K562 (cell line): ENCODE measurements at places on chromosomes 16 and 17. TPM values are rescaled to one million over a fixed set of nuclear protein-coding genes. Genes with fewer than 3 reads are reported as not detected.
A peak's percentile ranks its signal among the peaks of the same experiment; 100 is the strongest.

DNA sequence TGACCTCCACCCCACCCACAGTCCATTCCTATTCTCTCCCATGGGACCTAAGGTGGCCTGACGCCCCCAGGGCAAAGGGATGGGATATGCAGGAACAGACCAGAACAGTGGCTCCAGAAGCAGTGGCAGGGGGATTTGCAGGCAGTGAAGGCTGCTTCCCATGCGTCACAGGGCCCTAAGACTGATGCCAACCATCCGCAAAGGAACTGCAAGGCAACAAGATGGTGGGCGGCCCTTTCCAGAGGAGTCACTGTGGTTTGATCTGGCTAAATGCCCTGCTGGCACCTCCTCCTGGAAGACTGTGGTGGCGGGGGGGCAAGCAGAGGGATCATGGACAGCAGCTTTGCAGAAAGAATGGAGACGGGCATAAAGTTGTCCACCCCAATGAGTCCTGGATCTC, 4.4 kb upstream of the SLC39A11 start:
- H3K4me1 ChIP-seq, result peaks cover under 1% of the 10 kb centered on the region; the same call in 1 of the 3 replicates
- H3K27me3 ChIP-seq, result peaks cover 21% of the 10 kb centered on the region
- H3K4me3 ChIP-seq, result no peak overlapping the region
- DNase-seq, result no peak
- no peaks in the 10 kb centered on the region for H3K36me3 ChIP-seq
- H3K27ac ChIP-seq, result no peak overlapping the region

Gene CCDC182
- total RNA-seq, result not detected in 2 replicates

DNA sequence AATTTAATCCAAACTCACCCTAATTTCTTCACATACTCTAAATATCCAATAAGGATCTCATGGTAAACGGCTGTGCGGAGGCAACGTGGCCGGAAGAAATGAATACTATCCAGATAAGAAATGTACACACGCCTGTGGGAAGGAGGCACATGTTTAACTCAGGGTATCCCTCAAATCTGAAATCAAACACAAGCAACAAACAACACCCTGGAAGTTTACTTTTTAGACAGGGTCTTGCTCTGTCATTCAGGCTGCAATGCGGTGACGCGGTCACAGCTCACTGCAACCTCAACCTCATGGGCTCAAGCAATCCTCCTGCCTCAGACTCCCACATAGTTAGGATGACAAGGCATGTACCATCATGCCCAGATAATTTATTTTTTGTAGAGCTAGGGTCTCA, 21.2 kb upstream of the TRAP1 start:
- H3K4me1 ChIP-seq, result no peaks in the 10 kb centered on the region
- H3K4me3 ChIP-seq, result no peak overlapping the region
- no peak overlapping the region for H3K27ac ChIP-seq

Gene CDK12
- 63.7 and 65.6 TPM in 2 replicates for total RNA-seq

GRCh38 chr17:56141046-56141839, 12.0 kb upstream of the ANKFN1 start:
- no peak for DNase-seq
- no peak overlapping the region for H3K27ac ChIP-seq
- no peaks in the 10 kb centered on the region for H3K27me3 ChIP-seq
- H3K36me3 ChIP-seq, result no peaks in the 10 kb centered on the region

DNA sequence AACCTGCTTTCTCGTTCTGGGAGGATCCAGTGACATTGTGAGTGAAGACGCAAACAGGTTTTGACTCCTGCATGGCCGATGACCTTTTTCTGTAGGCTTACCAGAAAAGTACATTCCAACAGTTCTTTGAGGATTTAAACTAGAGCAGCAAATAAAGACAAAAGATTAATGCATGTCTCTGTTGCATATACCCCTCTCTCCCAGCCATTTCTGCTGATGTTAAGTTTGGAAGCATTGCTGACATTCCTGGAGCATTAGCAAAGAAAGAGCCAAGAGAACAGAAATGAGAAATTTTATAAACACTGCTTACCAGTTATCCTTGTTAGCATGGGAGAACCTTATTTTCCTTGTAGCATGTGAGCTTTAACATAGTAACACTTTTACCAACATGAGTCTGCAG, 49.3 kb downstream of the SIAH1 start:
- no peaks in the 10 kb centered on the region for H3K4me1 ChIP-seq
- H3K36me3 ChIP-seq, result peaks cover 58% of the 10 kb centered on the region; the same call in 2 of the 3 replicates
- no peaks in the 10 kb centered on the region for H3K27me3 ChIP-seq
- DNase-seq, result no peak
- no peak overlapping the region for H3K27ac ChIP-seq

DNA sequence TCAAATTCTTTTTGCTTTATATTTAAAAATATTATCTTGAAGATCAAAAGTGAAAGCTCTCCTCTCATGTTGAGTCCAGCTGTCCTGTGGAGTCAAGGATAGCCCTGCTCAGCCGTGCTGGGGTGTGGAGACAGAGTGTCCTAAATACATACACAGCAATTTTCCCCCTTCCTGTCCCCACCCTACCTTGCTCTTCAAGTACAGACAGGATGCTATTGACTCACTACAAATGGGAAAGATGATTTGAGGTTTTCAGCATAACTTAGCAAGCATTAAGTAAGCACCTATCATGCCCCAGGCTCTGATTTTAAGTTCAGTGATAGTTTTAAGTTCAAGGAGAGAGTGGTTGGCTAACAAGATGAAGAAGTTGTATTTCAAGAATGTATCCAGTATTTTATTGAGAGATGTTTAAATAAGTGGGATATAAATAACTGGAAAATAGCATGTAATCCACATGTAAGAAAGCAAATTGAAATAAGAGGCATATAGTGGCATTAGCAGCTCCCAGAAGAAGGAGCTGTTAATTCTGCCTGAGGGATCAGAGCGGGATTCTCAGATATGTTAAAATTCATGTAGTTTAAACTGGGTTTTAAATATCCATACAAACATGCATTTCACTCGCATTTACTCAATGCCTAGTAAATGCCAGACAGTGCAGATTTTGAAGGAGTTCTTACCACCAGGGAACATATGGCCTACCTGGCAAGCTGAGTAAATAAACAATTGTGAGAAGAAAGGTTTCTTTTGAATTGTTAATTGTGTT, 183.5 kb upstream of the ANKFN1 start:
- no peak overlapping the region for H3K27ac ChIP-seq
- no peak overlapping the region for H3K4me3 ChIP-seq
- H3K27me3 ChIP-seq, result no peaks in the 10 kb centered on the region; the same call in 1 of the 2 replicates
- no peaks in the 10 kb centered on the region for H3K4me1 ChIP-seq
- H3K36me3 ChIP-seq, result no peaks in the 10 kb centered on the region

Gene LDHD
- 0.69 and 0.83 TPM in 2 replicates for total RNA-seq

Gene CX3CL1
- 0.09 and 0.16 TPM in 2 replicates for total RNA-seq

Gene GSG1L
- not detected in 2 replicates for total RNA-seq

DNA sequence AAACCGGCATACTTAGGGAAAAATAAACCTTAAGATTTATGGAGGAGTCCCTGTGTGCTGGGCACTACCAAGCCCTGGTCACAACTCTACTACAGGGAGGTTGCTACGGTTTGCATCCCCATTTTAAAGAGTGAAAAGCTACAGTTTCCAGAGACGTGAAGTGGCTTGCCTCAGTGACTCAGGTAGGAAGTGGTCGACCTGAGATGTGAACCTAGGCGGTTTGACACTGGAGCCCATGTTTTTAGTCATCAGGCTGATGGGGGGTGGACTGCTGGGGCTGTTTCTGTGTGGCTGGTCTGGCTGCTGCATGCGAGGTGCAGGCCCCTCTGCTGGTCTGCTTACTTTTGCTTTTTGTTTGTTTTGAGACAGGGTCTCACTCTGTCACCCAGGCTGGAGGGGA, 6.6 kb downstream of the COX6A2 start:
- peaks cover 3% of the 10 kb centered on the region; the same call in 1 of the 2 replicates for H3K4me1 ChIP-seq
- H3K27ac ChIP-seq, result no peak overlapping the region
- DNase-seq, result no peak
- peaks cover 22% of the 10 kb centered on the region; the same call in 2 of the 3 replicates for H3K27me3 ChIP-seq
- no peak overlapping the region for H3K4me3 ChIP-seq
- no peaks in the 10 kb centered on the region for H3K36me3 ChIP-seq

Gene COPZ2
- total RNA-seq, result 0.49 TPM in 1 of 2 replicates, not detected in the other

DNA sequence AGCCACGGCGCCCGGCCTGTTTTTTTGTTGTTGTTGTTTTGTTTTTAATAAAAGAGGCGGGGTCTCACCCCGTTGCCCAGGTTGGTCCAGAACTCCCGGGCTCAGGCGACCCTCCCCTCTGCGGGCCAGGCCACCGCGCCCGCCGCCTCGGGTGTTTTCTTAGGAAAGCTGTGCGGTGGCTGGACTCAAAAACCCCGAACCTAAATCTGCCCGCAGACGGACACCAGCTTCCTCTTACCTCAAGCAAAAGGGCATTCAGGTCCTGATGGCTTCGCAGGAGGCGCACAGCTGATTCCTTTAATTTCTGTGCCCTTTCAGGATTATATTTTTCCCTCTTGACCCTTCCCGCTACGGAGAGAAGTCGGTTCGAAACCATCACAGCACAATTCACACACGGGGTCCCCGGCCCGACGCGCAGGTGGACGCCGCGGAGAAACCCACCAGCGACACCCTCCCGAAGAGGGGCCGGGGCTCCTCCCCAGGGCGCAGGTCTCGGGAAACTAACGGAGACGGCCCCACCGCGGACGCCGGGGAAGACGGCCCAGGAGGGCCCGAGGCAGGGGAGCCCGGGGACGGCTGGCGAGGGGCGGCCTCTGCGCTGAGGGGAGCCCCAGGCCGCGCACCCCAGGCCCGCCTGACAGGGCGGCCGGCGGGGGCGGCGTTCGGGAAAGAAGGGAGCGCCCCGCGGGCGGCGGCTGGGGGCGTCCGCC, 653 bp downstream of the FANCA start:
- peak overlapping the region; percentile 75 for H3K4me3 ChIP-seq
- H3K27me3 ChIP-seq, result no peaks in the 10 kb centered on the region
- peaks cover 38% of the 10 kb centered on the region for H3K36me3 ChIP-seq
- no peak for DNase-seq
- peak overlapping the region; percentile 85 for H3K27ac ChIP-seq

- no peak overlapping the region for H3K4me3 ChIP-seq
- no peak overlapping the region for H3K27ac ChIP-seq
- H3K36me3 ChIP-seq, result no peaks in the 10 kb centered on the region
- DNase-seq, result no peak
- peaks cover 25% of the 10 kb centered on the region for H3K27me3 ChIP-seq
These were observed 1.1 kb upstream of the RAB11FIP4 start for GRCh38 chr17:31390426-31390747.

DNA sequence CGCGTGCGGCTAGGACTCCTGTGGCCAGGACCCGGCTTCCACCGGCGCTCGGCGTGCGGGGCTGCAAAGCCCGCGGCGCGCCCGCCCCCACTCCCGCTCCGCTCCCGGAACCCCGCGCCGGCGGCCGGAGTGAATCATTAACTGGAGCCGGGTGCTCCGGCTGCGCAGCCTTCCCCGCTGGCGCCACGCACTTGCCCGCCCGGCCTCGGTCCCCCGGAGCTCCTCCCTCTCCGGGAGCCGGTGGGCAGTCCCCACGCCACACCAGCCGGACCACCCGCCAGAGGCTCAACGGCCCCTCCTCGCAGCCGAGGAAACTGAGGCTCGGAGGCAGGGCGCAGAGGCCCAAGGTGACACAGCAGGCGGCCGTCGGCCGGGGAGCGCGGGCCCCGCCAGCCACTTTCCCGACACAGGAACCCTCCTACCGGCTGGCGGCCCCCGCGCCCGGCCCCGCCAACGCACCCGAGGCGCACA, 580 bp downstream of the BCAR1 start:
- peaks cover 74% of the 10 kb centered on the region for H3K4me1 ChIP-seq
- H3K36me3 ChIP-seq, result no peaks in the 10 kb centered on the region
- peak overlapping the region; percentile 82; the same call in 2 of the 3 replicates for H3K27ac ChIP-seq
- DNase-seq, result peak; percentile 77

GRCh38 chr16:49590166-49590871, 216.7 kb downstream of the C16orf78 start:
- H3K27ac ChIP-seq, result no peak overlapping the region
- no peak for DNase-seq
- H3K4me3 ChIP-seq, result no peak overlapping the region
- peaks cover 20% of the 10 kb centered on the region for H3K27me3 ChIP-seq
- no peaks in the 10 kb centered on the region for H3K36me3 ChIP-seq

DNA sequence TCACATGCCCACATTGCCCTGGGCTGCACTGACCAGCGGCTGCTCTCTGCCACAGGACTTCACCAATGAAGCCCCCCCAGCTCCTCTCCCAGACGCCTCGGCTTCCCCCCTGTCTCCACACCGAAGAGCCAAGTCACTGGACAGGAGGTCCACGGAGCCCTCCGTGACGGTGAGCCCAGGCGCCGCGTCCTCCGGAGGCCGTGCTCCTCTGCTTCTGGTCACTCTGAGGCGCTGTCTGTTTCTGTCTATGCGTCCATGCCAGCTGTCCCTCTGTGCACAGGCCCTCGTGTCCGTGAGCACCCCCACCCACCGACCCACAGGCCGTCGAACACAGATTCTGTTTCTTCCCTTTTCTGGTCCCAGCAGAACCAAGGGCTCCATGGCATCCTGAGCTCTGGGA, 62.6 kb downstream of the PLD6 start:
- H3K27me3 ChIP-seq, result no peaks in the 10 kb centered on the region
- no peaks in the 10 kb centered on the region for H3K4me1 ChIP-seq
- peaks cover 32% of the 10 kb centered on the region; the same call in 1 of the 3 replicates for H3K36me3 ChIP-seq
- no peak overlapping the region for H3K27ac ChIP-seq
- DNase-seq, result no peak

- peak; percentile 34 for DNase-seq
- H3K4me3 ChIP-seq, result peak overlapping the region; percentile 85
- H3K27ac ChIP-seq, result peak overlapping the region; percentile 83
These were observed 851 bp downstream of the EDC4 start for GRCh38 chr16:67873435-67874370.

Gene KRT39
- total RNA-seq, result not detected in 2 replicates

- H3K36me3 ChIP-seq, result no peaks in the 10 kb centered on the region
- H3K4me3 ChIP-seq, result no peak overlapping the region
- H3K27ac ChIP-seq, result no peak overlapping the region
- H3K4me1 ChIP-seq, result peaks cover 21% of the 10 kb centered on the region
These were observed 750 bp downstream of the TMEM132E start for GRCh38 chr17:34579979-34580684.

DNA sequence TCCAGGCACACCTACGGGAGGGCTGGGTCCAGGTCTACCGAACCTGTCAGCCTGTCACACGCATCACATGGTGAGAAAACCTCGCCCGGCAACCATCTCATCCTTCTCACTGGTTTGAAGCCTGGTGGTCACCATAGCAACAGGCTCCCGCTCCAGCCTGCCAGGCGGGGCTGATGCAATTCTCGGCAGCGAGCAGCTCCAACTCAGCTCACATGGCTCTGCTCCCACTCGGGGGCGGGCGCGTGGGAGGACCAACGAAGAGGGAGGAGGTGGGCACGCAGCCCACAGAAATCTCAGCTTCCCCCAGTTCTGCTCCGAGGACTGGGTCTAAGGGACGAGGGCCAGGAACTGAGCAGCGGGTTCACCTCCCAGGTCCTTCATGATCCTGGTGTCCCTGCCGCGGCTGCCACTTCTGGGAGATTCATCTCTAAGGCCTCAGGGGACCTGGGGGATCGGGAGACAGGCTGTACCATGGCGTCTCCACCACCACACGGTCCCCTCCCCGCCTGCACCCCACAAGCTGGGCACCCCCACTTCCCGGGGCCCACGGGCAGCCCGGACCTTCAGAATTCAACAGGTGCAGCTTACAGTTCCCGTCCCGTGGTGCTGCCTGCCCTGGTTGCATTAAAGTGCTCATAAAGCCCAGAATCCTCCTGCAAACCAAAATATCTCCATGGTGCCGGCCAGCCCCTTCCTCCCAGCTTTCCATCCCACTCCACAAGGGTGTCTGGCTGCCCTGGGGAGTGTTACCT, 25.8 kb downstream of the ABR start:
- H3K27ac ChIP-seq, result no peak overlapping the region
- H3K27me3 ChIP-seq, result peaks cover 51% of the 10 kb centered on the region
- no peak overlapping the region for H3K4me3 ChIP-seq
- DNase-seq, result no peak

Gene CD300LD
- not detected in 2 replicates for total RNA-seq
